ENCODE measurements at places on chromosomes 7 and 10.

DNA sequence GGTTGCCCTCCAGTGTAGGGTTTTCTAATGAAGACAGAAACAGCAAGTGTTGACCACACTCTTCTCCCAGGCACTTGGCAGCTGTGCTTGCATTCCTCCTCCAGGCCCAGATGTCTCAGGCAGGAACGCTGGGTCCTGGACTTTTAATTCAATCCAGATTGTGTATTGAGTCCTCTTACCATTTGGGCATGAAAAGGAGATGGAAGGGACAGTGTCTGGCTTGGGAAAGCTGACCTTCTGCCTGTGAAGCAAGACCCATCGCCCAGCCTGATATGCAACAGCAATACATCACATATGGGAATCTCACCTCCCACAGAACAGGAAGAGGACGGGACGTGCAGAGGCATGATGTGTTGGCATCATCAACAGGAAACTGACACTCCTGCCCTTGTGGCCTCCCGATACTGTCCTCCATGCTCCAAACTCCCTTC lies 174.4 kb upstream of the LYZL2 start:
- no peak for DNase-seq

DNA sequence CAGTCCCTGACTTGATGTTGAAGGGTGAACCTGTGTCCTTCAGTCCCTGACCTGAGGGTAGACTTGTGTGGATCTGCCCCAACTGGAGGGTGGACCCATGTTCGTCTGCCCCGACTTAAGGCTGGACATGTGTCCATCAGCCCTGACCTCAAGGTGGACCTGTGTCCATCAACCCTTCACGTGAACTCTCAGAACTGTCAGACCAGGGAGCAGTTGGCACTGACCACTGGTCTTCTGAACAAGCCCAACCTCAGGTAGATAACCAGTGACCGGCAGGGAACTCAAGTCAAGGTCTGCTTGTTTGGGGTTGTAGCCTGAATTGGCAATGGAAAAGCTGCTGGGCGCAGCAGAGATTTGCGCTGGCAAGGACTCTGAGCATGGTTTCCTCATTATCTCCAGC lies 96.5 kb downstream of the ADCY1 start:
- DNase-seq, result no peak

DNA sequence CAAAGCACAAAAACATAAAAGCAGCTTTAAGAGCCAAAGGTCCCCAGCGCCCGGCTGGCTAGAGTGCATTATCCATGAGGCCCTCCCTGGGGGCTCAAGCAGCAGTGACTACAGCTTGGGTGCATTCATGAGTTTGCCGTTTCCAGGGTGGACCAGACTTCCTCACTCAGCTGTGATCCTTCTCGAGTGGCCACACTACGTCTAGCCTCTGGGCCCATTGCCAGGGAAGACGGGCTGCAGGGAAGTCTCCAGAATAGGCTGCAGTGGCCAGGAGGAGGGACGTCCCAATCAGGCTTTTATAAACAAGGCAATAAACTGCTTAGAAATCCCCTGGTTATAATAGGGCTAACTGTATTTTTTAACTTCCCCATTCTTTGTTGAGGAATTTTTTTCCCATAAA lies 89.4 kb upstream of the C1QL3 start:
- DNase-seq, result no peak

DNA sequence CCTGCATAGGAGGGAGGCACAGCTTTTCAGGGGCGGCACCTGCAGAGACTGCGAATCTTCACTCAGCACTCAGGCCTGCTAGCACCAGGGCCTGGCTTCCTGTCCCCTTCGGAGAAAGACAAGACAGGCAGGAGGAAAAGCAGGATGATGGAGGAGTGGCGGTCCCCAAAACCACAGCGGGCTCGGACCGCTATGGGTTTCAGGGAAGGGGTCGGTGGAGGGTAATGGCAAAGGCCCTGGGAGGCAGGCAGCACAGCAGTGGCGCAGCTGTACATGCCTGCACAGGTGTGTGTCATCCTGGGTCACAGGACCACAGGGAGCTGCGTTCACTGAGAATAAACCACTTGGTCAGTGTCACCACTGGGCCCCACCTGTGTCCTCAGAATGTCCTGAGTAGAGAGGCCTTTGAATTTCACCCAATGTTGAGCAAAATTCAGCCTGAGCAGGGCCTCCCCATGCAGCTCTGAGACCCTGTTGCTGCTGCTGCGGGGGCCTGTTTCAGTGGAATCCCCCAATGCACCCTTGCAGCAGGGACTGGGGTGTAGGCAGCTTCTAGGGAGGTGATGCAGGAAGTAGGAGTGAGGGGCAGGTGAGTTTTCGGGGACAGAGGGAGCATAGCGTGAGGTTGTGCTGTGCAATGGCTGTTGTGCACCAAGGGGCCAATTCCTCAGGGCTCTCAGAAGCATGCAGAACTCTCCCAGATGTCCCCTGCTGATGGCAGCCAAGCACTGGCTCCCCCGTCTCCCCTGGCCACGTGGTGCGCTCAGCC lies 90.6 kb upstream of the PPP2R2D start:
- DNase-seq, result no peak

All from CD14-positive monocyte (primary cell).